Astrocyte (in vitro differentiated cells and primary cell): ENCODE measurements at places on chromosomes 16 and 17. TPM values are rescaled to one million over a fixed set of nuclear protein-coding genes. Genes with fewer than 3 reads are reported as not detected.

DNA sequence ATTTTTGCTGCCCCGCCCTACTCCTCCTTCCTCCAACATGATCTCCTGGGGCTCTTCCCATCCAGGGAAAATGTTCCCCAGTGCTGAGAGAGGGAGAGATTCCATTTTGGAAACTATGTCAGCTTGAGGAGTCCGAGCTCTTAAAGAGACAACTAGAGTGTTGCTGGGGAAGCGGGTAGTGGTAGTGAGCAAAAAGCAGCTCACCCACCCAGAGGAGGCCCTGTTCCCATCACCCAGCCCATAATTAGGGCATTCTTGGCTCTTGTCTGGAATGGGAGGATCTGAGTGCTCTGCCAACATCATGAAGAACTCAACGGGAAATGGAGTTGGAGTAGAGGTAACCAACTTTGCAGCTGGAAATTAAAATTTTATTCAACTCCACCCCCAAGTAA is 9.1 kb upstream of the MSL1 start:
- no peak overlapping the region for H3K4me3 ChIP-seq
- H3K4me1 ChIP-seq = peaks cover 68% of the 10 kb centered on the region
- H3K27me3 ChIP-seq = no peaks in the 10 kb centered on the region
- no peaks in the 10 kb centered on the region for H3K36me3 ChIP-seq
- no peak for DNase-seq

- no peaks in the 10 kb centered on the region for H3K36me3 ChIP-seq
- no peaks in the 10 kb centered on the region for H3K4me1 ChIP-seq
- peaks cover 8% of the 10 kb centered on the region for H3K27me3 ChIP-seq
Measured at GRCh38 chr17:9205520-9206409, 184.5 kb downstream of the NTN1 start.

DNA sequence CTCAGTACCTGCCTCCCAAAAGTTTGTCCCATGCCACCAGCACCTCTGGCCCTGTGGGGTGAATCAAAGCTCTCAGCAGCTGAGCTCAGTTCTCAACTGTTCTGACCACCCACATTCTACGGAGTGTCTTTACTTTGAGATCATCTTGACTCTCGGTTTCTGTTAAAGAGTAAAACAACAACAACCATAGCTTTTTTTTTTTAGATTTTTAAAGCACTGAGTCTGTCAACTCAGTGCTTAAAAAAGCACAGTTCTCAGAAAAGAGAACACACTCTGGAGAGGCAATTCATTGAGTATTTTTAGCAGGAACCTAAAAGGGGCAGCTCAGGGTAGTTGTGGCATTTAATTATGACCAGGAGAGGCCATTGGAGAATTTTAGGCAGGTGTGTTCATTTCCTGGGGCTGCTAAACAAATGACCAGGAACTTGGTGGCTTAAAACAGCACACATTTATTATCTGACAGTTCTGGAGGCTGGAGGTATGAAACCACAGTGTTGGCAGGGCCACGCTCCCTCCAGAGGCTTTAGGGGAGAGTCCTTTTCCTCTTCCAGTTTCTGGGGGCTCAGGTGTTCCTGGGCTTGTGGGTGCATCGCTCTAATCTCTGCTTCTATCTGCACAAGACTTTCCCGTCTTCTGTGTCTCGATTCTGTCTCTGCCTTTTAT is 6.7 kb upstream of the WFIKKN2 start:
- H3K36me3 ChIP-seq = no peaks in the 10 kb centered on the region
- DNase-seq = no peak
- H3K4me3 ChIP-seq = no peak overlapping the region
- no peaks in the 10 kb centered on the region for H3K4me1 ChIP-seq
- H3K27ac ChIP-seq = no peak overlapping the region

DNA sequence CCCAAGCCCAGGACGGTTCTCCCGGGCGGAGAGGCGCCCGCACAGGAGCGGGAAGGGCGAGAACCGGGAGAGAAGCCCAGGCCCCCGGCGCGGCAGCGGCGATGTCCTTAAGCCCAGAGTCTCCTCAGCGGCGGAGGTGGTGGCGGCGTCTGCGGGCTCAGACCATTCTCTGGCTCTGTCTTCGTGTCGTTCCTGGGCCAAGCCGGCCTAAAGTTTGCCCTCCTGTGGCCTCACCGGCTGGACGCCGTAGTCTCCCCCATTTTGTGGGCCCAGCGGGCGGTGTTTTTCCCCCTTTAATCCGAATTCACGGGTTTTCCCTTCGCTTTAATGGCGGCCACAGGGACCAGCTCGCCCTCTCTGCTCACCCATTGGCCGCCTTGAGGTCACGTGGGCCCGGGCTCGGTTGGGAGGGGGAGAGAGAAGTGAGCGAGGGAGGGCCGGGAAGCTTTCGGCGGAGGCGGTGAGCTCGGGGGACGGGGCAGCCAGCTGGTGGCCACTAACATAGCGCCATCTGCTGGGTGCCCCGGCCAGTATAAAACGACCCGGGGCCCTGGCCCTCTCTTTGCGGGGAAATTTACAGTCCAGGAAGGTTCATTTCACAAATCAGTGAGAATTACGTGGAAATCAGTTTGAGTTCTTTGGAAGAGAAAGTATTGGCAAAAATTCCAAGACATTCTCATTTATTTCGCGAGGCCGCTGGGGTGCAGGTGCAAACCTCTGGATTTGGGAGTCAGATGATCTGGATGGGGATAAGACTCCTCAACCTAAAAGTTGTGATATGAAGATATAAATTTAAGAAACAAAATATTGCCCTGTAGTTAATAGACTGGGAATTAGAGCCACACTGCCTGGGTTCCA is 762 bp upstream of the MED13 start:
- H3K36me3 ChIP-seq = peaks cover 2% of the 10 kb centered on the region
- peak overlapping the region; percentile 90 for H3K4me3 ChIP-seq
- DNase-seq = peak; percentile 89
- H3K27me3 ChIP-seq = no peaks in the 10 kb centered on the region
- H3K4me1 ChIP-seq = peaks cover 11% of the 10 kb centered on the region

SYT17 gene
- total RNA-seq = 2.5 and 4.8 TPM in 2 replicates

TEDC2 gene
- 5.8 and 6.0 TPM in 2 replicates for total RNA-seq
